ENCODE measurements at places on chromosomes 7 and 10.

DNA sequence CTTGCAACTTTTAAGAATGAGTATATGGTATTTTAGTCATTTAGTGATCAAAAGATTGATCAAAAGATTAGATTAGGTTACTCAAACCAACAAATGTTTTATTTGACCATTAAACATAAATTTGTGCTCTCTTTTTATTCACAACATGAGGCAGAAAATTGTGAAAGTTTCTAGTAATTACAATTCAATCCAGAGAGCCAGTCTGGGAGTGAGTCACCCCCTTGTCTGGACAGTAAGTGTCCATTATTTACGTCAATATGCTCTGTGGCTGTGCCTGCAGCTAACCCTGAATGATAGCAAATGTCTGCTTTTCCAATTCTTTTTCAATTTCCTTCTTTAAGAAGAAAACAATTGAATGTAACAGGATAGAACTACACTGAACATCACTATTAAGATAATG lies 27.9 kb downstream of the GNG11 start:
- DNase-seq, result no peak

GRCh38 chr10:70778267-70778924 lies 6.8 kb downstream of the TBATA start:
- DNase-seq, result no peak

GRCh38 chr7:33796538-33796937 lies 108.8 kb upstream of the BMPER start:
- no peak for DNase-seq

DNA sequence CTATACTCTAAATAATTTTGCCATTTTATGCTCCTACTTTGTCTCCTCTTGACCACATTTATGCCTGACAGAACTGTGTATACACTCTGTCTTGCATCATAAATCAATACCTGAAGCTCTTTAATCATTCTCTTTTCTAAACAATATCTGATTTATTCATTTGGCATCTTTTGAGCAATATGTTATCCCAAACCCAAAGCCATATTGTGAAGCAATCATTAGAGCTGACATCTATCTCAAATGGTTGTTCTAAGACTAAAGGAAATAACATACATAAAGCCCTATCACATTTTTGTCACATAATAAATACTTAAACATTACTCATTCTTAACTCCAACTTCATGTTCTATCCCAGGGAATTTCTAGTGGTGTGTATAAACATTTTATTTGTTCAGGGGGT lies 717.6 kb downstream of the SORCS1 start:
- DNase-seq, result no peak
